ENCODE measurements at places on chromosomes 1 and 21.

- no peaks in the 10 kb centered on the region for H3K36me3 ChIP-seq
- DNase-seq: no peak
- no peak overlapping the region for H3K27ac ChIP-seq
- peaks cover 35% of the 10 kb centered on the region for H3K4me1 ChIP-seq
- no peak overlapping the region for H3K4me3 ChIP-seq
- no peaks in the 10 kb centered on the region for H3K27me3 ChIP-seq
These were observed 16.4 kb downstream of the GPSM2 start for GRCh38 chr1:108893141-108893530.

GRCh38 chr21:29184037-29184436 lies 53.6 kb downstream of the MAP3K7CL start:
- no peaks in the 10 kb centered on the region for H3K27me3 ChIP-seq
- H3K27ac ChIP-seq: no peak overlapping the region
- H3K36me3 ChIP-seq: no peaks in the 10 kb centered on the region
- DNase-seq: no peak
- no peak overlapping the region for H3K4me3 ChIP-seq

DNA sequence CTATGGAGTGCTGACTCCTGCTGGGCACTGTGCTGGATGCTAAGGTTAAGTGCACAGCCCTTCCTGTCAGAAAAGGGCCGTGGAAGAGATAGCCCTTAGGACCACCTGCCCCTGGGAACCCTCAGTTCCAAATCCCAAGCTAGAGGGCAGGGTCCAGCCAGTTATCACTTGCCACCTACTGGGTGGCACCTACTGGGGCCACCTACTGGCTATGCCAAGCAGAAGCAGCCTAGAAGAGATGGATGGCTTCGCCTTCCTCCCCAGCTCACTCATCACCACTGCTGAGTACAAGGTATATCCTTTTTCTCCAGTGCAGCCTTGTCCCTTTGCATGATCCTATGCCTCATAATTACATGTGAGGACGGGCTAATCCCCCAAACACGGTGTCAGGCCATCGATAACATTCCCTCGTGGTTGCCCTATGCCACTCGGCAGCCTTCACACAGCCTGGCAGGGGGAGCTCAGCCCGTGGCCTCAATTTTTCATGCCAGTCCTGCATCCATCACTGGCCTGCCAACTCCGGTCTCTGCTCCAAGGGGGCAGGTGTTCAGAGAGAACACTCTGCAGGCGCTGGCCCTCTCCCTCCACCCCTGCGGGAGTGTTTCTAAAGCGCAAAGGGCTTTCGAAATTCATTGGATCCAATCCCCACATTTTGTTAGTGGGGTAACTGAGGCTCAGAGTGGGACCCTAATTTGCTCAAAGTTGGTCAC lies 49.0 kb downstream of the SYT2 start:
- no peaks in the 10 kb centered on the region for H3K4me1 ChIP-seq
- H3K27ac ChIP-seq: no peak overlapping the region
- H3K36me3 ChIP-seq: no peaks in the 10 kb centered on the region
- no peak overlapping the region for H3K4me3 ChIP-seq
- DNase-seq: no peak

DNA sequence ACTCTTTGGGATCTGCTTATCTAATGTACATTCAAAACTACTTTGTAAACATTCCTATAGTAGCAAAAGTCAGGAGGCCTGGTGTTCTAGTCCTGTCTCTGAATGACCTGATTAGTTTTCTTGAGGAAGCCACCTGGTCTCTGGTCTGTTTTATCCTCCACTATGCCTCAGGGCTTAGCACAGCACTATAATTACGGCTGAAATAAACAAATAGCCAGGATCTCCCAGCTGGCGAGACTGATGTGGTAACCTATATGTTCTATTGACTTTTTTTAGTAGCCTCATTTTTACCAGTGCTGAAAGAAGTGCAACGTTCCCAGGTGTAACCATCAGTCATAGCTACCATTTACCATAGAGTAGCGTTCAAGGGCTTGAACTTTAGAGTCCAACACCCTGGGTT lies 24.2 kb upstream of the RPL11 start:
- no peaks in the 10 kb centered on the region for H3K36me3 ChIP-seq
- H3K4me3 ChIP-seq: no peak overlapping the region
- no peak for DNase-seq
- no peaks in the 10 kb centered on the region for H3K27me3 ChIP-seq
- H3K27ac ChIP-seq: no peak overlapping the region
- no peaks in the 10 kb centered on the region for H3K4me1 ChIP-seq

GRCh38 chr1:233614173-233614742 lies 352 bp downstream of the KCNK1 start:
- H3K36me3 ChIP-seq: no peaks in the 10 kb centered on the region
- peak overlapping the region; percentile 87 for H3K27ac ChIP-seq
- H3K4me1 ChIP-seq: peaks cover 16% of the 10 kb centered on the region
- DNase-seq: peak; percentile 89
- H3K4me3 ChIP-seq: peak overlapping the region; percentile 79
- no peaks in the 10 kb centered on the region for H3K27me3 ChIP-seq

- no peaks in the 10 kb centered on the region for H3K4me1 ChIP-seq
- H3K4me3 ChIP-seq: no peak overlapping the region
- H3K27me3 ChIP-seq: no peaks in the 10 kb centered on the region
These were observed 24.0 kb upstream of the ADARB1 start for GRCh38 chr21:45050345-45050796.

DNA sequence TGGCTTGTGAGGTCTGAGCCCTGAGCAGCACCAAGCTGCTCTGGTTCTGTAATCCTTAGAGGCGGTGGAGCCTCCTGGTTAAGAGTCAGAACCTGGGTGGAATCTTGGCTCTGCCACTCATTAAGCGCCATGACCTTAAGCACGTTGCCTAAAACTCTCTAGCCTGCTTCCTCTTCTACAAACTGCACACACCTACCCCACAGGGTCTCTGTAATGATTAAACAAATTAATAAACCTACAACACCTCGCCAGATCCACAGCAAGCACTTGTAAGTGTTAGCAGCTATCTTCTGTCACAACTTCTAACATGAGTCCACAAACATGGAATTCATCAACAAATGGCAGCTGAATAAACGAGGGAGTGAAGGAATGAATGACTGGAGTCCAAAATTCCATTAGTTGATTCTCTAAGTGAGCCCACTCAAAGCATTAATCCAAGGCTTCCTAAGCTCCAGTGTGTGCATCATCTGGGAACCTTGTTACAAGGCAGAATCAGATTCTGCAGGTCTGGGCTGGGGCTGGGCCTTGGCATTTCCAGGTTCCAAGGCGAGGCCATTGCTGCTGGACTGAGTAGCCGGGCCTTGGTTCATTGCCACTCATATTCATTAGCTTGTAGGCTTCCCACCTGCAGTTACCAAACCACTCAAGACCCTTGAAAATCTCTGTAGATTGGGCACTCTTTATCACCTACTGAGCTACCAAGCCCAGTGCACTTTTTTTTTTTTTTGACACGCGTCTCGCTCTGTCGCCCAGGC lies 168.6 kb downstream of the HIVEP3 start:
- no peak for DNase-seq
- no peaks in the 10 kb centered on the region for H3K4me1 ChIP-seq
- H3K27ac ChIP-seq: no peak overlapping the region
- no peaks in the 10 kb centered on the region for H3K27me3 ChIP-seq
- no peaks in the 10 kb centered on the region for H3K36me3 ChIP-seq

- no peak for DNase-seq
- H3K4me1 ChIP-seq: no peaks in the 10 kb centered on the region
- H3K27ac ChIP-seq: no peak overlapping the region
- no peaks in the 10 kb centered on the region for H3K27me3 ChIP-seq
- no peak overlapping the region for H3K4me3 ChIP-seq
- no peaks in the 10 kb centered on the region for H3K36me3 ChIP-seq
These were observed 36.4 kb downstream of the RXRG start for GRCh38 chr1:165408518-165408917.

GRCh38 chr1:221276896-221277409 lies 397.7 kb downstream of the HLX start:
- H3K4me3 ChIP-seq: no peak overlapping the region
- no peak overlapping the region for H3K27ac ChIP-seq
- no peak for DNase-seq
- no peaks in the 10 kb centered on the region for H3K4me1 ChIP-seq
- no peaks in the 10 kb centered on the region for H3K36me3 ChIP-seq
- no peaks in the 10 kb centered on the region for H3K27me3 ChIP-seq

- no peaks in the 10 kb centered on the region for H3K36me3 ChIP-seq
- no peaks in the 10 kb centered on the region for H3K27me3 ChIP-seq
- H3K4me1 ChIP-seq: peaks cover 11% of the 10 kb centered on the region
These were observed 13.8 kb upstream of the CNN3 start for GRCh38 chr1:94940738-94941137.

DNA sequence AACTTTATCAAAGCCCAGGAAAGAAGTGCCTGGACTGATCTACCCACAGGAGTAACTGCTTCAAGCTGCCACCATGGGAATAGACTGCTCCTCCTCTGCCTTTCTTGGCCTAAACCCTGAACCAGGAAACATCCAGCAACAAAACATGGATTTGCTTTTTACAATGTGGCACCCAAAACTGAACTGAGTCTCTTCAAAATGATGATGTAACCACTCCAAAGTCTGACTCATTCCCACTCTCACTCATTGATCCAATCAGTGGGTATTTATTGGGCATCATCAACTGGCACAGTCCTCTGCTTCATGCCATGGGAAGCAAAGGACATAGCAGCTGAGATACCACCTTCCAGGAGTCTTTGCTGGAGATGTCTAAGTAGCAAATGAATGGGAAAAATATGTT lies 23.5 kb downstream of the CYP4A22 start:
- no peaks in the 10 kb centered on the region for H3K36me3 ChIP-seq
- no peak overlapping the region for H3K27ac ChIP-seq
- no peaks in the 10 kb centered on the region for H3K27me3 ChIP-seq

DNA sequence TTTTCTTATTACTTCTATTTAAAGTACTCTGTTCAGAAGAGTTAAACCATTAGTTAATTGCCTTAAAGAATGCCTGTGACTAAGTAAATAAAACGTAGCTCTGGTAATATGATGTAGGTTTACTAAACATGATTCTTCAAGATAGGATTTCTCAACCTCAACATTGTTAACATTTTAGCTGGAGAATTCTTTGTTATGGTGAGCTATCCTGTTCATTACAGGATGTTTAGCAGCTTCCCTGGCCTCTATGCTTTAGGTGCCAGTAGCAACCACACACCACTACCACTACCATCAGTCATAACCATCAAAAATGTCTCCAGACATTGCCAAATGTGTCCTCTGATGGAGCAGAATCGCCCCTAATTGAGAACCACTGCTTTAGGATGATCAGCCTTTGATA lies 10.7 kb downstream of the RPF1 start:
- DNase-seq: no peak
- H3K27ac ChIP-seq: no peak overlapping the region
- H3K27me3 ChIP-seq: no peaks in the 10 kb centered on the region
- peaks cover 52% of the 10 kb centered on the region for H3K36me3 ChIP-seq

- no peaks in the 10 kb centered on the region for H3K4me1 ChIP-seq
- H3K4me3 ChIP-seq: no peak overlapping the region
- H3K27me3 ChIP-seq: no peaks in the 10 kb centered on the region
These were observed 257.8 kb upstream of the CHRM3 start for GRCh38 chr1:239128541-239128940.

- H3K4me3 ChIP-seq: no peak overlapping the region
- H3K4me1 ChIP-seq: no peaks in the 10 kb centered on the region
- no peak for DNase-seq
- no peaks in the 10 kb centered on the region for H3K27me3 ChIP-seq
These were observed 51.0 kb downstream of the EPB41 start for GRCh38 chr1:28965271-28965870.

GRCh38 chr1:84856726-84857270 lies 36.2 kb downstream of the LPAR3 start:
- no peak overlapping the region for H3K27ac ChIP-seq
- H3K27me3 ChIP-seq: no peaks in the 10 kb centered on the region
- DNase-seq: no peak
- no peaks in the 10 kb centered on the region for H3K36me3 ChIP-seq

DNA sequence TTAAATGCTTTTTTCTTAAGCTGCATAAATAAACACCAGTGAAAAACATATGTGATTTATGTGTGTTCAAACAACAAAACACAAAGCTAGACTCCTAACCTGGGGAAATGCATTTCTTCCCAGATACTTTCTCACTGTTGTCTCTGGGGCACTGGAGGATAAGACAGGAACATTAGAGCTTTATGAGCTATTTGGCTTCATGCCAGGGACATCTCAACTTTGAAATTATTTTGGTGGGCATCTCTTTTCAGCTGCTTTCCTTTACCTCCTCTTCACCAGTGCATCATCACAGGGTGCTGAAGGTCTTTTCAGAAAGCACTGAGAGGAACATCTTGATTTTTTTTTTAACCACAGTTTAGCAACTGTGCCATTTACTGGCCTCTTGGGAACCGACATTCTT lies 212.9 kb downstream of the DNM3 start:
- no peaks in the 10 kb centered on the region for H3K27me3 ChIP-seq
- no peaks in the 10 kb centered on the region for H3K4me1 ChIP-seq
- no peak for DNase-seq

DNA sequence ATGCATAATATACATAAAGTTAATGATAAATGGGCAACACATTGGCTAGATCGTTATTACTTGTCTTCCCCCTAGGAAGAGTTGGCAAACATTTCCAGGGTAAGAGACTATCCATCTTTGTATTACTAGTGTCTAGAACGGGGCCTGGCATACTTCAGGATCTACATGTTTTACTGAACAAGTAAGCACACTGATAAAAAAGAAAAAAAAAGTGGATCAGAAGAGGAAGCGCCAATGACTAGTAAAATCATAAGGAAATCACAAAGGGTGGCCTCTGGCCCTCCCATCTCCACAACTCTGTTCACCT lies 482 bp downstream of the TM2D1 start:
- no peaks in the 10 kb centered on the region for H3K27me3 ChIP-seq
- H3K4me1 ChIP-seq: peaks cover 19% of the 10 kb centered on the region
- DNase-seq: no peak

GRCh38 chr1:68782890-68783289 lies 286.0 kb upstream of the DEPDC1 start:
- H3K27me3 ChIP-seq: no peaks in the 10 kb centered on the region
- no peak overlapping the region for H3K4me3 ChIP-seq
- H3K4me1 ChIP-seq: peaks cover 1% of the 10 kb centered on the region
- H3K27ac ChIP-seq: no peak overlapping the region
- DNase-seq: no peak

DNA sequence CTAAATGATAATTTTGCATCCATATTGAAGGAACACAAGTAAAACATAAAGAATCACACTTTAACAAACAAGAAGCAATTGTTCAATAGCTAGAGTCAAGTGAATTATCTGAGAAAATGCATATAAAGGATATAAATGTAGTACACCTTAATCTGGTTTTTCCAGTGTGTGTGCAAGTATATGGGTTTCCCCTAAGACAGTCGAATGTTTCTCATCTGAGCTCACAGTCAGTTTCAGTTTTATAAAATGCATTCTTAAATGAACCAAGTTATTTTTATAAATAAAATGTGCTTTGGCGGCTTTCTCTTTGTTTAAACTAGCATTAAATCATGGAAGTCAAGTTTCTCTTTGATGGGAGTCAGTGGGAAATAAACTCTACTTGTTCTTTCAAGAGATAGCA lies 125.9 kb downstream of the PTPRC start:
- no peaks in the 10 kb centered on the region for H3K4me1 ChIP-seq
- H3K27ac ChIP-seq: no peak overlapping the region
- no peaks in the 10 kb centered on the region for H3K27me3 ChIP-seq

All from vagina (tissue), 2 donors.